Stimulated activated CD4-positive, alpha-beta T cell treated with anti-CD3 and anti-CD28 coated beads, Interleukin-4, amount 100 ng/mL, for 24 hours (primary cell): ENCODE measurements at places on chromosomes 16 and 17.

- DNase-seq: no peak
Measured at GRCh38 chr16:13909069-13909468, 10.9 kb upstream of the ERCC4 start.

GRCh38 chr16:75105306-75106061 lies 11.1 kb downstream of the LDHD start:
- DNase-seq: no peak

GRCh38 chr17:17170346-17170985 lies 35.7 kb downstream of the PLD6 start:
- DNase-seq: no peak

DNA sequence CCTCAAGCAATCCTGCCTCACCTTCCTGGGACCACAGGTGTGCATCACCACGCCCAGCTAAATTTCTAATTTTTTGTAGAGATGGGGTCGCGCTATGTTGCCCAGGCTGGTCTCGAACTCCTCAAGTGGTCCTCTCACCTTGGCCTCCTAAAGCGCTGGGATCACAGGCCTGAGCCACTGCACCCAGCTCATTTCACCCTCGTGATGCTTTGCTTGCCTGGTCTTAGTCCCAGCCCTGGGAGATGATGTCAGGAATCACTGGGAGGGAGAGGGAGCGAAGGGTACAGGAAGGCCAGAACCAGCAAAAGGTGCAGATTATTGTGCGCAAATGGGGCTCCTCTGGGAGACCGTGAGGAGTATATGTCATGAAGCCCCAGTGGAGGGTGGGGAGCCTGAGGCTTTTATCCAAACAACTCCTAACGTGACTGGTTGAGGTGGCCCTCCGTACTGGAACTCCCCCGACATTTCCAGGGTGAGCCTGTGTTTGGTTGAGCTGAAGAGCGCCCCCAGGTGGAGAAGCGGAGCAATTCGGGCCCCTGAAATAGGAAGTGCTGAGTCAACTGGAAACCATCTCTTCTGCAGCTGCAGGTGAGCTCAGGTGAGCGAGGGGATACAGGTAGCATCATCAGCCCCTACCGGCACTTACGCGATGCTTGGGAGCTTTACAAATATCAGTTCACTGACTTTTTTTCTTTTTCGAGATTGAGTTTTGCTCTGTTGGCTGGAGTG lies 41.2 kb upstream of the HAPSTR1 start:
- DNase-seq: no peak

DNA sequence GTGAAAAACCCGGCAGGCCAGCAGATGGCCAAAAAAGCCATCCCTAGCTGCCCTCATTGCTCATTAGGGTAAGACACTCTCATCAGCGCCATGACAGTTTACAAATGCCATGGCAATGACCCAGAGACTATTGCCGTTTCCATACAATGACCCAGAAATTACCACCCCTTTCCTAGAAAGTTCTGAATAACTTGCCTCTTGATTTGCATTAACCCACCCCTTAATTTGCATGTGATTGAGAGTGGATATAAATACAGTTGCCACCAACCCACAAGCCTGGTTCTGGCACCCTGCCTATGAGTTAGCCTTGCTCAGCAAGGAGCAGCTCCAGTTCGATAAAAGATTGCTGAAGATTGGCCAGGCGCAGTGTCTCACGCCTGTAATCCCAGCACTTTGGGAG lies 16.1 kb upstream of the C16orf54 start:
- no peak for DNase-seq

DNA sequence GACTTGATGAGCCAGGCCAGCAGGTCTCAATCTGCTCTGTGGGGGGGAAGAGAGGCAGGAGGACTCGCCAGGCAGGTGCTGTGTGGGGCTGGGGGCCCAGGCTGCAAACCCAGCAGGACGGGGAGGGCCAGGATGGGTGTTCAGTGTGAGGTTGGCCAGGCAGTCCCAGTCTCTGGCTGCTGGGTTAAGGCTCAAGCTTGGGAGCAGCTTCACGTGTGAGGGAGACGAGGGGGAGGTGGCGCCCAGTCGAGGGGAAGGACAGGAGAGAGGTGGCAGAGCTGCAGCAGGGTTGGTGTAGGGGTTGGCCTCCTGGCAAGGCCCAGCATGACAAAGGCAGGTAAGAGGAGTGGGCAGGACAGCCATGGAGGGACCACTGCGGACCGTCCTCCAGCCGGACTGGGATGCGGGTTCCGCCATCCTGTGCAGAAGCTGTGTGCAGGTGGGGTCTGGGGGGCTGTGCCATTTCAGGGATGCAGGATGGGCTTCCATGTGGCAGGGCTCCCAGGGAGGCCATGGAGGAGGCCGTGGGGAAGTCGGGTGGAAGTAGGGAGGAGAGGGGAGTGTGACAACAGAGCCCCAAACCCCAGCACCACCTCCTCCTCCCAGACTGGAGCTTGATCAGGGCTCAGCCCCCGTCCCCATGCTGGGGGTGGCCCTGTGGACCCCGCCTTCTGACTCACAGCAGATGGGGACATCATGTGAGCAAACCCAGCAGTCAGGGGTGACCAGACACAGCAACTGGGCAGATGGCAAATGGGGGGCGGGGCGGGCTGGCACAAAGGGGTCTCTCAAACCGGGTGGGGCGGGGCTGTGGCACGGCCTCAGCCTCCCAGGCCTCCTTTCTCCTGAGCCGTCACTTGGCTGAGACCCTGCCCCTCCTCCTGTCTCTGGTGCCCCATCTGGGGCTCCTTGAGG lies 2.8 kb downstream of the ADGRG1 start:
- no peak for DNase-seq

- no peak for DNase-seq
Measured at GRCh38 chr17:39751016-39751543, 13.3 kb downstream of the GRB7 start.

DNA sequence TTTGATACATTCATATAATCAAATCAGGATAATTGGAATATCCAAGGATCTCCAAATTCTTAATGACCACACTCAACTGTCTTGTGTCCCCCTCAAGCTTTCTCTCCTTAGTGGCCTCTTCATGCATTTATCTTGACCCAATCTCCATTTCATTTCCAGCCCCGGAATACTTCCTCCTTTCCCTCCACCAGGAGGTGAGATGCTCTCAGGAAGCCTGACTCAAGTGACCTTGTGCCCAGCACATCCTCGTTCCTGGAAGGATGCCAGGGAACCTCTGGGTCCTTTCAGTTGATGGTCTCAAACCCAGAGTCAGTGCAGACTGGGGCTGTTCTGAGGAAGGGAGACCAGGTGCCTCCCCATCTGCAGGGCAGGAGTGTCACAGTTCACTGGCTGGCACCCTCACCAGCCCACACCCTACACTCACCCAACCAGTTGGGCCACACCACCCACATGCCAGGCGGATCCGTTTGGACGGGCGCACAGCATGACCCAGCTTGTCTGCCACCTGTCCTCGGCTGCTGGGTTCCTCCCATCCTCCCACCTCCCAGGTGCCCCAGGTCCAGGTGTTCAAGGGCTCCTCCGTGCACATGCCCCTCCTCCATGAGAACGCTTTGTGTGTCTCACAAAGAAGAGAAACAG lies 14.0 kb upstream of the EMP2 start:
- no peak for DNase-seq

DNA sequence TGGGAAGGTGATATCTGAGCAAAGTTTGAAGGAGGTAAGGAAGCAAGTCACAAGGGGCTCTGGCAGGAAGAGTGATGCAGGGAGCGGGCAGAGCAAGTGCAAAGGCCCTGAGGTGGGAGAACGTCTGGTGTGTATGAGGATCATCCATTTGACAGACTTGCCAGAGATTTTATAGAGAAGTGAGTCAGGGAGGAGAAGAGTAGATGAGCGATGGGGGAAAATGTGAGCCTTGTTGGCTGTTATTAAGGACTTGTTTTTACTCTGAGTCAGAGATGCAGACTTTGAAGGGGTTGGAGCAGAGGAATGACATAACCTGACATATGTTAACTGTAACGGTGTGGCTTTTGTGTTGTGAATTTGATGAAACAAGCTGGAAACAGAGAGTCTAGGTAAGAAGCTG lies 3.5 kb upstream of the CLEC10A start:
- no peak for DNase-seq

- no peak for DNase-seq
Measured at GRCh38 chr17:20092261-20092867, 83.2 kb downstream of the SPECC1 start.

GRCh38 chr17:11105141-11105540 lies 135.9 kb upstream of the SHISA6 start:
- no peak for DNase-seq

- no peak for DNase-seq
Measured at GRCh38 chr16:48479329-48479728, 94.1 kb upstream of the SIAH1 start.

GRCh38 chr16:3625911-3626732 lies 14.7 kb upstream of the SLX4 start:
- no peak for DNase-seq

GRCh38 chr16:4330277-4330874 lies 14.5 kb downstream of the GLIS2 start:
- DNase-seq: peak; percentile 76

GRCh38 chr16:84505249-84506187 lies 1.1 kb upstream of the MEAK7 start:
- DNase-seq: no peak

GRCh38 chr16:26830428-26831127 lies 236.1 kb upstream of the C16orf82 start:
- DNase-seq: no peak

- no peak for DNase-seq
Measured at GRCh38 chr16:84683691-84684591, 15.9 kb upstream of the USP10 start.

GRCh38 chr16:27373312-27373711 lies 28.7 kb upstream of the IL21R start:
- DNase-seq: no peak

GRCh38 chr16:3074860-3075522 lies 9.6 kb downstream of the IL32 start:
- peak; percentile 77 for DNase-seq

- no peak for DNase-seq
Measured at GRCh38 chr16:30397776-30398660, 2.8 kb downstream of the ZNF48 start.

GRCh38 chr16:28105297-28105696 lies 41.8 kb upstream of the GSG1L start:
- no peak for DNase-seq

- no peak for DNase-seq
Measured at GRCh38 chr17:6712058-6712853, 913 bp downstream of the SLC13A5 start.

- no peak for DNase-seq
Measured at GRCh38 chr16:54160939-54161897, 125.4 kb downstream of the IRX3 start.

- no peak for DNase-seq
Measured at GRCh38 chr16:19882646-19883045, 2.0 kb downstream of the GPRC5B start.

DNA sequence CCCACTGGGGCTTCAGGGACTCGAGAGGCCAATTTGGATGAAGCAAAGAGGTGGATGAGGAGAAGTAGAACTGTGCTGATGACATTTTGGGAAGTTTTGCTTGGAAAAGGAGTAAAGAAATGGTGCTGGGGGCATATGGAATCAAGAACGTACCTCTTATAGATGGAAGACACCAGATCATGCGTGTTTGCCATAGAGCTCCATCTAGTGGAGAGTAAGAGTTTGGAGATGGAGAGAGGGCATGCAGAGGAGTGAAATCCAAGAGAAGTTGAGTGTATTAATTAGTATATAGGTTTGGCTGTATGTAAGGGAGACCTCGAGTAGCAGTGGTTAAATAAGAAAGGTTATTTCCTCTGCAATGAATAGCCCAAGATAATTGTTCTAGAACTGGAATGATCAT lies 56.0 kb downstream of the SHISA6 start:
- no peak for DNase-seq

DNA sequence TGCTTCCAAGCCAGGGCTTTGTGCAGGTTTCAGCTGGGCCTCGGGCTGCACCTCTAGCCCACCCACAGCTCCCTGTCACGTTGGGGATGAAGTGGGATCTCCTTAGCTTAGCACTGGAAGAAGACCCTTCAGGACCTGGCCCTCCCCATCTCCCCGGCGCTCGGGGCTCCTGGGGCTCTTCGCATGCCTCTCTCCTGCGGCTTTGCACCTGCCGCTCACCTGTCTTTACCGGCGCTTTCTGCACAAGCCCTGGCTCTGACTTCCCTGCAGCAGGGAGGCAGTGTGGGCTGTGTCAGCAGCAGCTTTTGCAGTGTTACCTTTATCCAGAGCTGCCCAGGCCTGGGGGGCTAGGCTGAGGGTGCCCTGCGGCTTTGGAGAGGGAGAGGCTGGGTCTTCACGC lies 52.3 kb downstream of the NT5M start:
- no peak for DNase-seq

- no peak for DNase-seq
Measured at GRCh38 chr17:71286625-71287024, 834.2 kb upstream of the SOX9 start.

- peak; percentile 62 for DNase-seq
Measured at GRCh38 chr16:4309833-4310266, 6.0 kb upstream of the GLIS2 start.

DNA sequence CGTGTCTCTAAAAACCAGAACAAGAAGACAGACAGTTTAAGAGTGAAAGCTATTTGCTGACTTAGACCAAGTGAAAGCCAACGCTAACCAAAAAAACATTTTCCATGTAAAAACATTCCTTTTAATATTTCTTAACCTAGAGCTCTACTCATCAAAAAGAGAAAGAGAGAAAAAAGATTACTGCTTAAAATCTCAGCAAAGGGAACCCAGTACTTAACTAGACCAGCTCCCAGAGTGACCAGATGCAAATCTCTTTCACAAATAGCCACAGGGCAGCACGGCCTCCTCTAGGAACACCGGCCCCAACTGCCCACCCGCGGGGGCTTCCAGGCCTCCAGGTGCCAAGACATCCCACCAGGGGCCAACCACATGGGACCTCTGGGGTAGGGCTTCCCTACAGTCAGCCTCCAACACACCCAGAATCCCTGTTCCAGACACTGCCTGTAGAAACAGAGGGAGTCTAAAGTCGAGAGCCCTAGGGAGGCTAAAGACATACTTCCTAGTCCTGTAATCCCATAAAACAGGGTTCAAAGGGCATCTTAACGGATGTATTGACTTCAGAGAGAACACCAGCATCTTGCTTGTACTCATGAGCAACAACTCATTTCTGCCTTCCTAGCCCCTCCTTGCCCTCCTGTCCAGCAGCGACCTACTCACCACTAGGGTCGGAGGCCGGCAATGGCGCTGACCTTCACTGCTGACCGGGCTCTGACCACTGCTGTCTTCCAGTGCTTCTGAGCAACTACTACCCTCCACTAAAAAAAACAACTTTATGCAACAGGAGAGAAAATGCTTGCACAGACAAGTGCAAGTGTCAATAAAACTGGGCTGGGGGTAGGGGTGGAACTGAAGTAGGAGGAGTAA lies 21.3 kb downstream of the ZCCHC14 start:
- no peak for DNase-seq

DNA sequence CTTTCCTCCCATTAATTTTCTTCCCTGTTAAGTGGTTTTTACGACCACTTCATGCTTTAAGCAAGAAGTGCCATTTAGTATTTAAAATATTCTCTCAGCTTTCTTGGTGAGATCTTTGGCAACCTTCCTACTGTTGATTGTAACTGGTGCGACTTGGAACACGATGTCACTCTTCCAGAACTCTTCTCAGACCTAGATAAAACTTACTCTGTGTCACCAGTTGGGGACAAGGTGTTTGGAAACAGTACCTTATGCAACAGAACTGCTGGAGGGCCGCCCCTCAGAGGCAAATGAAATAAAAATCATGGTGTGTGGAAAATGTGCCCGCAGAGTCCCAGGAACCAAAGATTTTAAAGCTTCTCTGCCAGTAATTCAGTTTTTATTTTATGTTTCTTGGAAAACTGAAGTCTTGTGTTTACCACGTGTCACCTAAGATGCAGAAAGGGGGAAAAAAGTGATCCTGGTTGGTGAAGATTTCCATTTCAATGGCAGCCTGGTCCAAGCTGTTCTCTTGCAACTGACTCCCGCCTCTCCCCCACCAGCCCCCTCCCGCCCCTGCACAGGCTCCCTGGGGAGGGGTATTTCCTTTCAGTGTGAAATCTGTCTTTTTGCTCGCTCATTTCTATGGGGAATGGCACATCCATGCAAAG lies 7.2 kb upstream of the HSD11B2 start:
- no peak for DNase-seq
